DMS53 (cell line): ENCODE measurements at places on chromosomes 6 and 20.

- no peak for DNase-seq
These were observed 9.5 kb upstream of the SIGLEC1 start for GRCh38 chr20:3721912-3722311.

- DNase-seq = peak; percentile 67
These were observed 72.3 kb downstream of the OR2B2 start for GRCh38 chr6:27839626-27840475.

DNA sequence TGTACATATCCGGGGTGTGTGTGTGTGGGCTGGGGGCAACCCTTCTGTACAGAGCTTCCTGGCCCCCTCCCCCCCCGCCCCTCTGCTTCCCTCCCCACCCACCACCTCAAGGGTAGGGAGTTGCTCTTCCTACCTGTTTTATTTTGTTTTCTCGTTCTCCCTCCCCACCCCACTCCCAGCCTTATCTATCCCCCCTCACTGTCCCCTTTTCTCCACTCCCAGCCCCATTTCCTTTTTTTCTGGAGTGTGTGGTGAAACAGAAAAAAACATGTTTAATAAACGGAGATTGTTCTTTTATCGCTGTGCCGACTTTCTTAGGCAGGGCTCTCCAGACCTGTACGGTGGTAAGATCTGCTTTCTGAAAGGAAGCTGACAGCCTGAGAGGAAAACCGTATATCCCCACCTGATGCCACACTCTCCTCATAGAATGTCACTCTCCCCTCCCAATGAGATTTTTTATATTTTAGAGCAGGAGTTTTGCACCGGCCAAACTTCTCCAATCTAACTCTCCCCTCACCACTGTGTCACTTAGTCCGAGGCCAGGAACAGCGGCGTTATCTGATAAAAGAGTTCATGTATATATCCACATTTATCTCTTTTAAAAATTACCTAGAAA, 875 bp upstream of the ZBTB9 start:
- DNase-seq = peak; percentile 36

DNA sequence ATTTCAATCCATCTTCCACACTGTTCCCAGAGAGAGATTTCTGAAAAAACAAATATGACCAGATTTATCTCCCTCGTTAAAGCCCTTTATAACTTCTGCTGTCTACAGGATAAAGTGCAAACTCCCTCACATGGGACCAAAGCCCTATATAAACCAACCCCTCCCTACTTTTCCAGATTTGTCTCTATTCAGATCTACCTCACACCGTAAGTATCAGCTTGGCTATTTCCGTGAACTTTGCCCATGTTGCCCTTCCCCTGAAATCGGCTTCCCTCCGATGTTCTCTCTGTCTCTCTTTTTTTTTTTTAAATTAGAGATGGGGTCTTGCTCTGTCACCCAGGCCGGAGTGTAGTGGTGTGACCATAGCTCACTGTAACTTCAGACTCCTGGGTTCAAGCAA, 12.1 kb upstream of the FAM8A1 start:
- DNase-seq = no peak

DNA sequence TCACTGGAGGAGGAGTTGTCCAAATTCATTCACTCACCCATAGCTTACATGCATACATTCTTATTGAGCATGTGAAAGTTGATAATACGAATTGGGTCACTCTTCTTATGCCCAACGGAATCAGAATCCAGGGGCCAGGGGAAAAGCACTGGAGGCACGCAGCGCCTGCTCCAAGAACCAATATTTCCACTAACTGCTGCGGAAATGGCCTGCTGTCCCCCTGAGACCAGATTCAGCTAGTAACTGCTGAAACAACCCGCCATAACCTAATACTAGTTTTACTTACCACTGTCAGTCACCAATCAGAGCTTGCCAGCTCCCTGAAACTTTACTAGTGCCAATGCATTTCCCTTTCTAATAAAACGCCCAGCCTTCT, 641 bp upstream of the FKBP1A start:
- DNase-seq = no peak

GRCh38 chr20:40309731-40310130, 379.3 kb downstream of the MAFB start:
- no peak for DNase-seq

DNA sequence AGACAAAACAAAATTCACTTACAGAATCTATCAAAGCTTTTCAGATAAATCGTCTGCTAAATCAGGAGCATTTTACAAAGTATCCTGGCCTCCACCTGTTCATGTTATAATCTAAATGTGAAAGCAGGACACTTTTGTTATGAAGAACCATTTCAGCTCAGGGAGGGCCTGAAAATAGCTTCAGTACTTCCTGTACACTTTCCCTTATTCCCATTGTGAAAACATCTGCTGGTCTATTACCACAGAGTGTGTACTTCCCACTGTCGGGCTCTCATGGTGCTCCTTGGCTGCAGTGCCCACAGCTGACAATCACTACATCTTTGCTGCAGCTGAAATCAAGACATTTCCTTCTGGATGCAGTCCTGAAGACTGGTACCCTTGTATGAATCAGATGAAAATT, 128.1 kb downstream of the OPRM1 start:
- DNase-seq = peak; percentile 9

- DNase-seq = no peak
These were observed 6.8 kb downstream of the NOX3 start for GRCh38 chr6:155448668-155449449.

DNA sequence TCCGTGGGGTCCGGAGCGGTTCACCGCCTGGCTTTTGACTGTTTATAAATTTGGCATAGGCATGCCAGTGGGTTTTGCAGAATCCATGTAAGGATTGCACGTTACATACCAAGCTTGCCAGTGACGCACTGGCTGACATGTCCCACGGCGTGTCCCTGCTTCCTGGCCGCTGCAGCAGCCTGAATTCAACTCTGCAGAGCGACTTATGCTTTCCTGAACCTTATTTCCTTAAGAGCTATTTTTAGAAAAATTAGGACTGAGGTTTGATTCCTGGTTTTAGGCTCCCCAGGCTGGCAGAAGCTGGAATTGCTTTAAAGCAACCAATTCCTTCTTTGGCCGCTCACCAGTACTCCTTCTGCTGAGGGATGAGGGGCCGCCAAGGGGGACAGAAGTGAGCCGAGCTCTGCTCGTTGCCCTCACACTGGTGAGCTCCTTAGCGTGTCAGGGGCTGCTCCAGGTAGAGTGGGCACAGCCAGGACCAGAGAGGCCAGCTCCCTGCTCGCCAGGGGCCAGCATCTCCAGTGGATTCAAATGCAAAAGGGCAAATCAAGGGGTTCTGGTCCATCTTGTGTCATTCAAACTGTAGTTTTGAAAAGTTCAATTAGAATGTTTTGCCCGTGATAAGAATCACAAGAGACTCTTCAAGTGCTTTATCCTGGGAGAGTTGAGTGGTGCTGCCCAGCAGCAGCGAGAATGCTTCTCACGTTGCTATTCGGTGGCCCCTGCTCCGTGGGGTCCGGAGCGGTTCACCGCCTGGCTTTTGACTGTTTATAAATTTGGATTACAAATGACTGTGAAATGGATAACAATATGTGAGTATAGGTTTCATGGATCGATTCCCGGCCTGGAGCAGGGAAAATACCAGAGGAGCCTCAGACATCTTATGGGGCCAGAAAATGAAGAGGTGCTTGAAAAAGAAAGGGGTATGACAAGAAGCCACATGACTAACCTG, 17.5 kb upstream of the IRF4 start:
- DNase-seq = no peak

DNA sequence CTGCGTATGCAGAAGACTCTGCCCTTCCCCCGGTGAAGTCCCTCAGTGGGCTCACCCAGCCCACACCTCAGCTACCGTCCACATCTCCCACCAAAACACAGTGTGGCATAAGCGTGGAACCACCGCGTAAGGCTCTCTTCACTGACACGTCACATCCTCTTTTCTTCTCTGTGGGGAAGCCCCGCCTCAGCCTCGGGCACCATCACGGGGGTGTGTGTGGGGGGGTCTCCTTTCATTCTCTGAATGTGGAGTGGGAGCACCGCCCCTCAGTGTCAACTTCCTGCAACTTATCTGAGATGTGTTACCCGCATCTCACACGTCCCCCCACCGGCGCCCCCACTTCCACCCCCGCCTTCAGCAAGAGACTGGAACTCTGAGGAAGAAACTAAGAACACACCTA, 388.4 kb upstream of the JARID2 start:
- DNase-seq = no peak

DNA sequence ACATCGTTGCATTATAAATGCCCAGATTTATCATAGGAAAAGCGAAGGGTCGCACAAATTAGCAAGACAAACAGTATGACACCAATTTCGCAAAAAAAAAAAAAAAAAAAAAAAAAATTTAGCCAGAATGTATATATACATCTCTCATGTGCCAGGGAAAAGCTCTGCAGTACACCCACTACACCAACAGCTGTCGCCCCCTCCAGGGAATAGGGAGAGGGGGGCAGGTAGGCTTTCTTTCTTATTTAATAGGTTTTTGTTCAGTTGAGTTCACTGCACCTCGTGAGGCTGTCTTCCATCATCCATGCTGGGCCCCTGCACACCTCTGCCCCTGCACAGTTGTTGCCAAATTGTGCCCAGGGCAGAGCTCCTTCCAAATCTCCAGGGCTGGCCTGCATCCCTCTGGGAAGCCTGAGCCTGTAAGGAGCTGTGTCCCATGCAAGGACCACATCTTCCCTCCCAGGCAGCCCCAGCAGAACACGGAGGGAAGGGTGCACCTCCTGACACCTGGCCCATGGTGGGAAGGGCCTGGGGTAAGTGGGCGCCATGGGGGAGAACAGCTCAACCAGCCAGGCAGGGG, 85.4 kb downstream of the NINL start:
- DNase-seq = no peak

DNA sequence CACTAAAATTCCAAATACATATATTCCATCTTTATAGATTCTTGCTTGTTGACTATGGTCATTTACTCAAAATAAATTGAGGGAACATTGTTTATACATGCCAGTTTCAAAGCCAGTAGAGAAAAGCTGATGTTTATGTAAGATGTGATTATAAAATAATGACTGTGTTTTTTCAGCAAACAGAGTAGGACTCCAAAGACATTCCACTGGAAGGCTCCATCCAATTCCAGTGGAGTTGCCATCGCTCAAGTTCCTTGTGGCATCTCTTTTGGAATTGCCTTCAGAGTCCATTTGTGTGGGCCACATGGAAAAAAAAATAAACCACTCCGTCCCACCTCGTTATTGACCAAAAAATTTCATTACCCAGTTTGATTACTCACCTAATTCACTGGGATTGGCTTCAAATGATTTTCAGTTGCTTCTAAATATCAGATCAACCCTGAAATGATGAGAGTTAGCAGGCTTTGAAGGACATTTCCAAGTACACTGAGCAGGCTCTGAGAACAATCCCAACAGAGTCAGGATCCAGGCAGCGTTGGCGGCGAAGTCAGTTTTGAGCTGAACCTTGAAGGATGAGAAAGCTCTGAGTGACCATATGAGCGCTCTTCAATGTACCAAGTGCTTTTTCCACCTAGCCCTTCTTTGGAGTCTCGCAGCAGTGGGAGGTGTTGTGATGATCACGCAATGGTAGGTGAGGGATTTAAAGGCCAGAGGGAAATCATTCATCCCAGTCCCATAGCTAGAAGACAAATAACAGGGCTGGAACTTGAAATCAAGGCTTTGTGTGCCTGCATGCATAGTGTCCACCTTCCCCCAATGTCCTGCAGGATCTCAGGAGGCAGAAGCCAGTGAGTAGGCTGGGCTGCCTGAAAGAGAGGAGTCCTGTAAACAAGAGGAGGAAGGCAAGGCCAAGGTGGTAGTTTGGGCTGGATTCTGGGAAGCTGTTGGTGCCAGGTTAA, 281.7 kb downstream of the CDC5L start:
- no peak for DNase-seq

DNA sequence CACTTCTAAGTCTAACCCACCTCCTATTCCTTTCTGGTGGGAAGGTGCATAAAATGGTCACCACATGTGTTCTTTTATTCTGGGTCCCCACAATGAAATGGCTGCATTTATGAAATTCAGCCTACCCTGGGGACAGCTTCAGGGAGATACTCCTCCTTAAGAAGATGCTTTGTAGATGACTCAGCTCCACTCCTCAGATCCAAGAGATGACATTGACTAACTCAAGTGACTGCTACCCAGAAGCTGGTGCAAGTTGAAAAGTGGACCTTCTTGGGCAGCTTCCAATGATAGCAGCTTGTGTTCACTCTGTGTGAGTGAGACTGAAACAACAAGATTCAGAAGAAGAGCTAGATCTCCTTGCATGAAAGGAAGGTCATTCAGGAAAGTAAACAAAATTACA, 113.4 kb downstream of the SCP2D1 start:
- DNase-seq = no peak

DNA sequence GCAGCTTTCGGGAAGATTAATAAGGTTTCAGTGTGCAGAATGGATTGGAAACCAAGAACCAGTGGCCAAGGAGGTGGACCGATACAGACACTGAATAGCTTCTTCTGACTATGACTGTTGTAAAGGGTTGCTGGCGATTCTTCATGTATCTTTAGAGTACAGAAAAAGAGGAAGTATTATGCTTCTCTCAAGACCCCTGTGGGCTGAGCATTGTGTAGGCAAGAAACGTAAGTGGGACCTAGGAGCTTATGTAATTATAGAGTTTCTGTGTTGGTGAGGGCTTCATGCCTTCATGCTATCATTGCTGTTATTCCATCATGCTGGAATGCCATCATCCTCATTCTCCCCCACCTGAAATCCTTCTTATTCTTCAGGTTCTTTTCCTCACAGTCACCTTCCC, 105.4 kb upstream of the AKIRIN2 start:
- no peak for DNase-seq
